Activated CD8-positive, alpha-beta memory T cell treated with anti-CD3 and anti-CD28 coated beads for 4 hours (primary cell): ENCODE measurements at places on chromosomes 12 and 14.

DNA sequence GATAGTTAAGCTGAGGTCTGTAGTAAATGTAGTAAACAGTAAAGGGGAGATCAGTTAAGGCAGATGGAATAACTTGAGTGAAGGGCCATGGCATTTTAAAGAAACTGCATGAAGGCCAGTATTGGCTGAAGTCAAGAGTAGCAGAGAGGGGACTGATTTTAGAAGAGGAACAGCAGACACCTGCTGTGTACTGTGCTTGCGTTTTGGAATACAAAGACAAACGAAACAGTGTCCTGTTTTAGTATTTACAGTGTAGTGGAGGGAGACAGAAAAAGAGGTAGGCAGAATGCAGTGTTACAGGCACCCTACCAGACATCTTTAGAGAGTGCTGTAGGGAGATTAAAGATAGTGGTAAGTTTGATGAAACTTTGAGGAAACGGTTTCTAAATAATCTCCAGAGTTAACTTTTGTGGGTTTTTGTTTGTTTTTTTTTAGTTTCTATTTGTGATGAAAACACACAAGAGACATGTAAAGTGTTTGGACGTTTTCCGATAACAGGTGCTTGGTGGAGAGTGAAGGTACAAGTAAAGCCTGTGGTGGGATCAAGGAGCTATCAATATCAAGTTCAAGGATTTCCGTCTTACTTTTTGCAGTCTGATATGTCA lies 2.1 kb downstream of the HELB start:
- no peak for DNase-seq

DNA sequence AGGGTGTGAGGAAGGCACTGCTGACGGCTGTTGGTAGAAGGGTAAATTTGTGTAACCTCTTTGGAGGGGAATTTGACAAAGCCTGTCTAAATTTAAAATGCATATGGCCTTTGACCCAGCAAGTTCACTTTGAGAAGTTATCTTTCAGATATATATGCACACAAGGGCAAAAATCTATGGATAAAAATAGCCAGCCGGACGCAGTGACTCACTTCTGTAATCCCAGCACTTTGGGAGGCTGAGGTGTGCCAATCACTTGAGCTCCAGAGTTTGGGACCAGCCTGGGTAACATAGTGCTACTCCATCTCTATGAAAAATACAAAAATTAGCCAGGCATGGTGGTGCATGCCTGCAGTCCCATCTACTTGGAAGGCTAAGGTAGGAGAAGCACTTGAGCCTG lies 13.4 kb downstream of the UBC start:
- no peak for DNase-seq

DNA sequence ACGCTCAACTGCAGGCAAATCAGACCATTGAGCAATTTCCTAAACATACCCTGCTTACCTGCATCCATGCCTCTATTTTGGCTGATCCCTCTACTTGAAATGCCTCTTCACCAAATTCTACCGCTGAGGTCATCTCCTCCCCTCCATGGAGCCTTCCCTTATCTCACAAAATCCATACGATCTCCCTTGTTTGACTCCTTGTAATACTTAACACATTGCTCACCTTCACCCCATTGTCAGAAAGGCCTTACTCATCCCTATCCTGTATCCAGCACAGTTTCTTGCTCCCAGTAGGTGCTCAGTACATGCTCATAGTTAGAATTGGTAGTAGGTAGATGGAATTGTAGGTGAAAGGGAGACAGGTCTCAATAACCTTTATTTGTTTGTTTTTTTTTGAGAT lies 5.4 kb downstream of the DDN start:
- DNase-seq, result no peak

DNA sequence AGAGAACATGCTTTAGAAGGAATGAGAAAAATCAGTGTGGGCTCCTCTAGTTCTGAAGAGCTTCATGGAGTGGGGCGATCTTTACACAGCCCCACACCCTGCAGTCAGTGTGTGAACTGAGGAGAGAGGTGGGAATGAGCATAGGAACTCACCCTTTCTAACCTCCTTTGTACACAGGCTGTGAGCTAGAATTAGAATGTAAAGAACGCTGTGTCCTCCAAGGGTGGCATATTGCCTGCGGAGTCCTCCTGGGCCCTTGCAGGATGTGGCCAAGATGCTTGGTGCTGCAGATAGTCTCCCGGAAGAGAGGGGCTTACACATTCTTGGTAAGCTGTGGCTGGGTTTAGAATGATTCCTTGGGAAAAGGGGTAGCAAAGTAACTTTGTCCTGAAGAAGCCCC lies 43.9 kb downstream of the NINJ2 start:
- no peak for DNase-seq

GRCh38 chr12:100826323-100826722 lies 31.7 kb downstream of the ANO4 start:
- no peak for DNase-seq

DNA sequence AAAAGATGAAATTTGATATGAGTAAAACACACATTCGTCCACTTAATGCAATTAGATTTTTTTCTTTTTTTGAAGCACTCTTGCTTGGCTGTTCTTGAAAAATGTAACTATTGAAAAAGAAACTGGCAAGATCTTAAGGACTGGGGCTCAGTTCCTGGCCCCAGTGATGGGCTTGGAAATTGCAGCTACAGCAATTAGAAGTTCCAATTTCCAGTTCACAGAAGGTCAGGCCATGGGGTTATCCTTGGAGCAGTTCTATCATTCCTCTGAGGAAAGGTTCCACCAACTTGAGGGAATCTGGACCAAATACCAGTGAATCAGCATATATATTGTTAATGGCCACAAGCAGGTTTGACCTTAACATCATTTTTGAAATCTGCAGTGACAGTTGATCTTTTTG lies 18.9 kb downstream of the IGF1 start:
- DNase-seq, result no peak

- no peak for DNase-seq
These were observed 7.6 kb downstream of the ARHGEF40 start for GRCh38 chr14:21077672-21078071.

- no peak for DNase-seq
These were observed 41.9 kb upstream of the PSMA6 start for GRCh38 chr14:35250319-35250718.

- DNase-seq, result no peak
These were observed 3.1 kb upstream of the SSH1 start for GRCh38 chr12:108860443-108860842.

GRCh38 chr12:123149501-123150274 lies 1.2 kb downstream of the PITPNM2 start:
- no peak for DNase-seq
